NCI-H2081 (cell line): ENCODE measurements at places on chromosomes 5 and 9.

GRCh38 chr5:149422366-149423048 is 43.4 kb upstream of the IL17B start:
- DNase-seq, result no peak

DNA sequence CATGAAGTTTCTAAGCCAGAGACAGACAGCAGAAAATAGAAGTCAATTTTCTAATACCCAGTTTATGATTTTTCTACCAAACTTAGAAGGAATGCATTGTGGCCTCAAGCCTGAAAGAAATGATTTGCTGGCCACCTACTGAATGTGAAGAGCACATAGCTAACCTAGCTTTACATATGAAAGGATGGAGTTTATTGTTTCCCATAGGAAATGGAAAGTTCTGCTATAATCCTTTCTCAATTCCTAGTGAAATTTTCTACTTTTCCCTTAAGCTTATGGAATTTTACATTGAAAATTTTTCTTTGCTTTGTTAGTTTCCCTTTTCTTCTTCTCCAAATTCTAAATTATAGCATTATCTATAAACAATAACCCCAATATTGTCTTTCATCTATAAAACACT is 110.1 kb downstream of the TMEM167A start:
- DNase-seq, result no peak

GRCh38 chr5:102823441-102823874 is 68.4 kb downstream of the PAM start:
- no peak for DNase-seq

DNA sequence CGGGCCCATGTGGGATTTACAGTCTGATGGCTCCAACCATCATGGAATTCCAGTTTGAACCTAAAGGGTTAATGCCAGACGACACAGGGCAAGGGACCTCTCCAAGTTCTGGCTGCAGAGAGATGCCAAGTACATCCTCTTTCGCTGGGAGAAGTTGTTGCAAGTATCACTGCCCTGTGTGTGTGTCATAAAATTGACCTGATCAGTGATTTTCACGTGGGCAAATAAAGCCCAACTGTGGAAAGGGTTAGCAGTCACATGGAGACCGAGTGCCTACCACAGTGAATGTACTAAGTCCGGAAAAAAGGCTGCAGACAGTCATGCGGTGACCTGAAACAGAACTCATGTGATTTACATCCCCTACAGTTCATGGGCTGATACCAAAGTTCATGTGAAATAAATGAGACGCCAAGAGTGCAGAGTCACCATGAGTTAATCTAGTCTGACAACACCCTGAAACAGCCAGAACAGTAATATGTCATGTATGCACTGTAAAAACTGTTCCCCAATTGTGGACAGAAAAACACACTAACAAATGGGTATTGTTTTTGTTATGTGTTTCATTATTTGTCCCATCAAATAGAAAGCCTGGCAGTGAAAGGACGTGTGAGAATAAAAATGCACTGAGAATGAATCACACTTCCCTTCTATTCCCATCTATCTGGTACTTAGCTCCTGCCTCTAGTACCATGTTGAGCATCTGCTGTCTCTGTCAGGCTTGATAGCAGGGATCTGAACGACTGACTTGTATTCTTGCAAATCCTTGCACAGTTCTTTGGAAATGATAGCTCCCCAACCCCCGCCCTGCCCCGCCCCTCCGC is 115.7 kb downstream of the SUSD1 start:
- no peak for DNase-seq

- DNase-seq, result no peak
These were observed 445.3 kb upstream of the ZNF462 start for GRCh38 chr9:106417685-106418084.

- DNase-seq, result peak; percentile 86
These were observed 134.5 kb downstream of the GNAQ start for GRCh38 chr9:77896938-77897667.

- DNase-seq, result no peak
These were observed 122.2 kb upstream of the MAN2A1 start for GRCh38 chr5:109567374-109568044.

- DNase-seq, result no peak
These were observed 56.7 kb downstream of the MAPKAP1 start for GRCh38 chr9:125650271-125650737.

DNA sequence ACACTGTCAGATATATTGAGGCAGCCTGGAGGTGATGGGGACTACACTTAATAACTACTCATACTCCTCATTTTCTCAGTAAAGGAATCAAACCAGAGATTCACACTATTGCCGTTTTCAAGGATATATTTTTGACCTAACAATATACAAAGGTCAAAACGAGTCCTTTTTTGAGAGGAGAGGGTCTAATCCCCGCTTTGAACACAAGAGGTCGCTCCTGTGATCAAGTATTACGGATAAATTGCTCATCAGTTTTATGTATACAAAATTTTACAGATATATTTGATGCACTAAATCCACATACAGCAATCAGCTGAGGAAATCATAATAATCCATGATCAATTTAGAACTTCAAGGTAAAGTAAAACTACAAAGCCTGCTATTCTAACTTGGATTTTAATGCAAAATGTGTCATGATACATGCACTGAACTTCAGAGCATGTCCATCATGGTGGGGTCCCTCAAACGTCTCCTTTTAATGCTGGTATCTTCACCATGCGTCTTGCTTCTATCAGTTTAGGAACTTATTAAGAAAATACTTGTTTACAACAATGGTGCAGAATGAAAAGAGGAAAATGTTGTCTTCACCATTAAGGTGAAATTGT is 2.5 kb upstream of the ISL1 start:
- peak; percentile 71 for DNase-seq

DNA sequence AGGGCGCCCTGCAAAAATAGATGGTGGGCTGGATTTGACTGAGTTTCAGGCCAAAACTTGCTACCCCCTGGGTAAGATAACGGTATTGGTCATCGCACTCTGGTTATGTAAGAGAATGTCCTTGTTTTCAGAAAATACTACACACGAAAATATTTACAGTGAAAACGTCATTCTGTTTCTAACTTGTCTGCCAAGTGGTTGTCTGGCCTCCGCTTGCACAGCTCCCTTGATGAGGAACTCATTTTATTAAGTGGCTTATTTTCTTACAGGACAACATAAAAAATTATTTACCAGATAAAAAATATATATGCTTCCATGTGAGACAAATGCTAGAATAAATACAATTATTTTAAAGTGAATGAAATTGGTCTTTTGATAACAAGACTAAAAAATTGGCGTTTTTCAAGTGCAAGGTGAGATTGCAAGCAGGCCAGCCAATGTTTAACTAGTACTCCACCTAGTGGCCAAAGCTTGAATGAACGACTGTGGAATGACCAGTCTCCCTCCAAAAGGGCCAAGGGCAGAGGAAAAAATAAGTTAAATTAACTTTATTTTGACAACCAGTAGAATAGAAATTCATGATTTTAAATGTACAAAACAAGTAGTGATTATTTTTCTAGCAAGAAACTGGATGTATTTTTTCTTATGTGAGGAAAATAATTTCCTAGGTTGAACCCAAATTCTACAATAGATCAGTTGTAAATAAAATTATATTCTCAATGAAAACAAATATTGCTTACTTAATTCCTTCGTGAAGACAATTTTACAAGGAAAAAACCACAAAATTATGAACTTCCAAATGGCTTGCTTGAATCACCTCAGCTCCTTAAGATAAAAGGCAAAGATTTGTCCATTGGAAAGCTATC is 93.2 kb downstream of the ZFAND5 start:
- peak; percentile 57 for DNase-seq

- DNase-seq, result no peak
These were observed 12.6 kb downstream of the JAK2 start for GRCh38 chr9:4997631-4998030.

DNA sequence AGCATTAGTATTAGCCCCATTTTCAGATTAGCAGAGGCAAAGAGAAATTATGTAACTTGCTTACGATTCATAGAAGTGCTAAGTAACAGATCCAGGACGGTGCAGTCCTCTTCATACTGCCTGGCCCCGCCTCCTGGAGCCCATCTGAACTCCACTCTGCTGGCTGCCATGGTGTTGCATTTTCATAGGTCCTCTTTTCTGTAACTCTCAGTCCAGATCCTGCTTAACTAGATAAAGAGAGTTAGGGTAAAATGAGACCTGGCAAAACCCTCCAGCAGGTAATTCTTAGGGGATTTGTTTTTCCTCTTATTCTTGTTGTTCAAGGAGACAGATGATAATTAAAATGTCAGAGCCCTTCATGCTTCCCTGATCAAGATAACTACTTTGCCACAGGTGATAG is 135.1 kb upstream of the EFNA5 start:
- peak; percentile 18 for DNase-seq

DNA sequence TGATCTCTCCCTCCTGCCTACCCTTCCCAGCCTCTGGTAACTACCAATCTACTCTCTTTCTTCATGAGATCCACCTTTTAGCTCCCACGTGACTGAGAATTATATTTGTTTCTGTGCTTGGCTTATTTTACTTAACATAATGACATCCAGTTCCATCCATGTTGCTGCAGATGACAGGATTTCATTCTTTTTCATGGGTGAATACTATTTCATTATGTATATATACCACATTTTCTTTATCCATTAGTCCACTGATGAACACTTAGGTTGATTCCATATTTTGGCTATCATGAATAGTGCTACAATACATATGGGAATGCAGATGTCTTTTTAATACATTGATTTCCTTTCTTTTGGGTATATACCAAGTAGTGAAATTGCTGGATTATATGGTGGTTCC is 35.5 kb upstream of the ZNF366 start:
- DNase-seq, result no peak

GRCh38 chr9:133778336-133779013 is 40.3 kb upstream of the SARDH start:
- no peak for DNase-seq

- no peak for DNase-seq
These were observed 103.5 kb upstream of the DPYSL3 start for GRCh38 chr5:147613359-147613758.

DNA sequence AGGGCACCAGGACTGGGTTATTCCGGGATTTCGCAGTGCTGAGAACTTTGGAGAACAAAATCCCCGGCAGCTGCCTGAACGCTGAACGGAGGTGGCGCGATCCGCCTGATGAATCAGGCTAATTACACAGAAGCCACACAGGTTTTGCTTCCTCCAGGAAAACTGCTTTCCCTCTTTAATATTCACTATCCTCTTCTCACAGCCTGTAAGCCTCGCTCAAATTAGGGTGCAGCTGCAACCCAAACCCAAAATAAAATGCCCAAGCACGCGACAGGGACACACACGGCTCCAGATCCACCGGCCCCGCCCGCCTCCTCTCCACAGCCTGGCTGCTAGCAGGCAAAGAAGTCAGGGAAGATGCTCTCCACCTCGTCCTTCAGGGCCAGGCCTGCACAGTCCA is 6.0 kb downstream of the SOHLH1 start:
- DNase-seq, result no peak

GRCh38 chr5:164475339-164475977 is 970.0 kb downstream of the MAT2B start:
- DNase-seq, result peak; percentile 45

GRCh38 chr9:131410044-131410491 is 16.2 kb downstream of the PRRC2B start:
- no peak for DNase-seq

DNA sequence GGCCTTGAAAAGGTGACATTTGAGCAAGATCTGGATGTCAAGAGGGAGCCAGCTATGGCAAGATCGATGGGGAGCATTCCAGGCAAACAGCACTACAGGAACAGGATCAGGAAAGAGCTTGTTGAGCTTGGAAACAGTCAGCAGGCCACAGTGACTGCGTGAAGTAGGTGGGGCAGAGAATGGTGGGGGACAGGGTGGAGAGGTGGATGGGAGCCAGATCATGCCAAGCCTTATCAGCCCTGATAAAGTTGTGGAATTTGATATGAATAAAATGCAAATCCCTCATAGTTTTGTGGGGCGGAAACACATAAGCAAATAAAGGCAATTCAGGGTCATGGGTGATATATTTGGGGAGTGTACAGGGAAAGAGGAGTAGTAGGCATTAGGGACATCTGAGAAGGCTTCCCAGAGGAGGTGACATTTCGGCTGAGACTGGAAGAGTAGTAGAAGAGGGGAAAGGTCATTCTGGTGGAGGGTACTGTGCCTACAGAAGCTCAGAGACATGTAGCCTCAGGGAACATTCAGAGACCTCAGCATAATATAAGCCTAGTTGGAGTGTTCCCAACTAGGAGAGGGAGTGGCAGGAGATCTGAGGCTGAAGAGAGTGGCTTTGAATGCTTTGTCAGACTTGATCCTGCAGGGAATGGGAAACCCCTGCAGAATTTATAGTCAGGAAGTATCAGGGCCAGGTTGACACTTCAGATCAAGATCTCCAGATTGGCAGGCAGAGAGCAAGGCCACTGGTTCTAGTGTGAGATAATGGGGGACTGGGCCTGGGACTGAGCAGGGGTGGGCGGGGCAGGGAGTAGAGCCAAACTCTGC is 9.7 kb upstream of the CYSTM1 start:
- no peak for DNase-seq

GRCh38 chr9:89452561-89452960 is 45.4 kb downstream of the SEMA4D start:
- no peak for DNase-seq

- no peak for DNase-seq
These were observed 15.7 kb upstream of the AGXT2 start for GRCh38 chr5:35063414-35063813.

DNA sequence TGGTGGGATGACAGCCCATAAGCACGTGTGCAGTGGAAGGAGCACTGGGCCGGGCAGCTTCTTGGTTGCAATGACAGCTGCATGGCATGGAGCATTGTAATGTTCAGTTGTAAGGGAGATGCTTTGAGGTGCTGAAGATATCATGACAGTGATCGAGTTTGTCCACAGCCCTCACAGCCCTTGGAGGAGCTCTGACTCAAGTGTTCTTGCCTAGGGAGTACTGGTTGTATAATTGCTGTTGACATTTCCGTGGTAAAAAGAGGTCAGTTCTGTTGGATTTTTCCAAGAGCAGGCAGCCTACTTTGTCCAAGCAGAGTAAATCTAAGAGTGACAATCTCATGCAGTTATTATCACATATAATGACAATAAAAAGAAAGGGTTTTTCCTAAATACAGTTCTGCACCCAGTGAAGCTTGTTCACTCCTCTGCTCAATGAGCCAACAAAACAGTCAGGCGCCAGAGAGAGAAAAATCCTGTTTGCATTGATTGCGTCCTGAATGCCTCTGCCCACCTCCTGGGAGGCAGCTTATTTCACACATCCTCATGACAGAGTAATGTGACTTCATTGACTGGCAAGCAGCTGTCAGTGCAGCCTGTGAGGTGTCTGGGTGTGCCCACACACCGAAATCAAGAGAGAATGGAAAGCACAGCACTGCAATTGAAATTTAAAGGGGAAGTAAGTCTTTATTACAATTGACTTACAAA is 248.0 kb downstream of the NTRK2 start:
- peak; percentile 93 for DNase-seq

DNA sequence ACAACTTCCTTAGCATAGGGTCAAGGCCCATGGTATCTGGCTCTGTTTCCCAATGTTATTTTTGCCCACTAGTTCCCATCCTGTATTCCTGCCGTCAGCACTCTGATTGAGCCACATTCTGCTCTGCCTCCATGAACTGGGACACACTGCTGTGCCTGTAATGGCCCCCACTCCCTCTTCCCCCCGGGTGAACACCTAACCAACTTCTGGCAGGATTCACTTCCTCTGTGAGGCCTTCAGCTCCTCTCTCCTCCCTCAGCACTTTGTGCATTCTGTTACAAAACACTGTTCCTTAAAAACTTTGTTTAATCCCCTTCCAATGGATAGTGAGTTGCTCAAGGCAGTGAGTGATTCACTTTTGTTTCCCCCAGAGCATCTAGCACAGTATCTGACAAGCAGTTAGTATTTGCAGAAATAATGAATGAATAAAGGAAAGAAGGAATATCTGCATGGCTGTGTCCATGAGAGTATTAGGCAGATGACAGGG is 183.6 kb downstream of the EFNA5 start:
- DNase-seq, result no peak
